ENCODE measurements at places on chromosomes 4 and X.

- DNase-seq = no peak
These were observed 93.8 kb upstream of the CLCN4 start for GRCh38 chrX:10062980-10063379.

DNA sequence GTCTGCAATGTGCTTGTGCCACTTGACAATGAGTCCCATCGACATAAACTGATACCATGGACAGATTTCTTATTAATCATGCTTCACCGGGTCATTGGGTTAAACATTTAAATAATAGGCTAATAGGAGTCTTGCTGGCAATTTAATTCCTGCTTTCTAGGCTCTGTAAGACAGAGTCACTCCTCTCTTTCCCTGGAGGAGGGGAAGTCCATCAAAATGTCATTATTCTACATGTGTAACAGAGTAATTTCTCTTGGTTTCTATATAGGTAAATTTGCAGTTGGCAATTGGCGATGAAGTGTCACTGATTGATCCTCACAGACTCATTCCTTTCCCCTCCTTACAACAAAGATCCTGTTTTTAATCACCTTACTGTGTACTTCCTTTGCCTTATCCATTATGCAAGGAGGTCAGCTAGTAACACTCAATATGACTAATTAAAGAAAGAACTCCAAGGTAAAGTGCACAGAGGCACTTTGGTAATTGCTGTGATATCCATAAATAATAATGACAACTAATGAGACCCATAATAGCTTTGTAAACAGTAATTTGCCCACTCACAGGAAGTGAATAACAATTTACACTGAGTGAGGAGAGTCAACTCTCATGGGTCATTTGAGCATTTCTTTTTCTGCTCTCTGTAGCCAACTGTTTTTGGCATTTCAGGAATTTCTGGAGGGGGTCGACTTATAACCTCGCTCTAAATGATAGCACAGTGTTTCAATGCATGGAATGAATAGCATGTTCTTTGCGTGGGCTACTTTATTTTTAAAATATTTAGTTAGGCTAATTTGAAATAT lies 184.0 kb downstream of the UGT8 start:
- DNase-seq = no peak

DNA sequence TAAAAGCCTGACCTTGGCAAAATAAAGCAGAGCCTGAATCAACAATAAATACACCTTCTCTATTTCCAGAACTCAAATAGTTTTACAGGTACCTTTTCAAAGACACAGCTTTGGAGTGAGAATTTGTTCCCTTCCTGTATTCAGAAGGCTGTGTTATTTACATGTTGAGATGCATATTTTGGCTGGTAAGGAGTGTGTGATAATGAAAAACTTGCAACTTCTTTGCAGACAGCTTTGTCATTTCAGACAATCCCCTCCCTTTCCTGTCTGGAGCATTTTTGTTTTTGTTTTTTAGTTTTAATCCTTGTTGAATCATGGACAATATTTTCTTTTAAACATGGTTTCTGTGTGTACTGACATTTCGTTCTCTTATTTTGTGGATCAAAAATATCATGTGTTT lies 493.8 kb downstream of the FAT4 start:
- no peak for DNase-seq

- DNase-seq = no peak
These were observed 38.6 kb upstream of the AMELX start for GRCh38 chrX:11254417-11255109.

GRCh38 chr4:109046471-109047201 lies 255.8 kb downstream of the COL25A1 start:
- DNase-seq = no peak

- DNase-seq = peak; percentile 2
These were observed 74.9 kb downstream of the CRLF2 start for GRCh38 chrX:1137531-1137930.

GRCh38 chr4:156113138-156113765 lies 159.6 kb upstream of the CTSO start:
- no peak for DNase-seq

DNA sequence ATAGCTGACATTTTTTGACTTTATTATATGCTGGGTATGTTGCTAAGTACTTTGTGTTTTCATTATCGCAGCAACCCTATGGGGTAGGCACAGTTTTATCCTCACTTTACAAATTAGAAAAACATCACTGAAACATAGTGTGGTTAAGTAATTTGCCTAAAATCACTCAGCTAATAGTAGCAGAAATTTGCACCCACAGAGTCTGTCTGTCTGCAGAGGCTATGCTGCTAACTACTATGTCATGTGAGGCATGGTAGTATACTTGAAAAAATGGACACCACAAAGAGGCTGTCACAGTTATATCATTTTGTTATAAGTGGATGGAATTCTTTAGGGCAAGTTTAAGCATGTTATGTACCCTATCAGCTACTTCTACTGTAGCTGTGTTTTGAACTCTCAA lies 69.0 kb downstream of the STAG2 start:
- DNase-seq = no peak

GRCh38 chr4:26061248-26061986 lies 147.4 kb downstream of the SMIM20 start:
- peak; percentile 25 for DNase-seq

All from stimulated activated CD4-positive, alpha-beta T cell treated with anti-CD3 and anti-CD28 coated beads, Interleukin-4, amount 100 ng/mL, for 24 hours (primary cell).